Neural progenitor cell (in vitro differentiated cells): ENCODE measurements at places on chromosomes 3 and 15. TPM values are rescaled to one million over a fixed set of nuclear protein-coding genes. Genes with fewer than 3 reads are reported as not detected.

- no peak for DNase-seq
Observed at GRCh38 chr3:18808429-18808828, 339.9 kb upstream of the KCNH8 start.

- DNase-seq = no peak
Observed at GRCh38 chr3:78249294-78249693, 1209.4 kb downstream of the ROBO2 start.

GRCh38 chr3:169430707-169431404, 232.7 kb downstream of the MECOM start:
- no peak for DNase-seq

GRCh38 chr3:49397470-49397869, 14.3 kb downstream of the RHOA start:
- DNase-seq = peak; percentile 33

PLA2G4D gene
- total RNA-seq = not detected in 2 replicates

LRRC58 gene
- 20.5 and 29.2 TPM in 2 replicates for total RNA-seq

DNA sequence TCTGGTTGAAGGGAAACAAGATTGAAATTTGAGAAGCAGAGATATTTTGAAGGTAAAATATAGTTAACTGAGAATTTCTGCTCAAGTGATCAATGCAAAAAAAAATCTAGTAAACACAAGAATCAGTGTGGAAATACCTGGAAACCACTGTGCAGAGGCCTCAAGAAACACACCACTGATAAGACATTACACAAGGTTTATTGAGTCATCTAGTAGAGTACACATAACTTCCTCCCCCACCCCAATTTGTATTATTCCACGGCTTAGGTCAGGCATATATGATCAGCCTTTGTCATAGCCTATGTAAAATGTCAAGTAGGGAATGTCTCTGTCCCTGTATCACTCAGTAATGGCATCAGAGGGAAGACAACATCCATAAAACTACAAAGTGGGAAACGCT, 447.8 kb upstream of the BCHE start:
- no peak for DNase-seq
